ENCODE measurements at places on chromosomes 1 and 21.
A peak's percentile ranks its signal among the peaks of the same experiment; 100 is the strongest.

- DNase-seq = no peak
Measured at GRCh38 chr1:200034262-200034557, 6.7 kb downstream of the NR5A2 start.

DNA sequence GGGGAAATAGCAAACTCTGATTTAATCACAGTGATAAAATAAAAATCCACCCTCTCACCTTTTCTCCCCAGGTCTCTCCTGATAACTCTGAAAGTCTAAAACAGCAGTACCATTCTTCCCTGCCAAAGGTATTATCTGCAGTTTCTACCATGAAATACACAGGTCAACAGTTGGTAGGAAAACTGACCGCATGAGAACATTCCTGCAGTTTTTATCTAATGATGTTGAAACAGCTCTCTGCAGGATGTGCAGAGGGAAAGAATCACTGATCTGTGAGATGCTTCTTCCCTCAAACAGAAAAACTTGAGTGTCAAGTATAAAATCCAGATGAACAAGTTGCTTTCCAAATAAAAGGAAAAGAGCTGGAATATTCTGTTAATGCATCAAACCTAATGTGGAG, 39.1 kb downstream of the KCNJ6 start:
- no peak for DNase-seq

GRCh38 chr1:6424619-6425593, at the start of gene ESPN:
ESPN (plus strand) TSS chr1:6424776; CDS start chr1:6424956, 180 bp downstream.
- DNase-seq = no peak

- no peak for DNase-seq
Measured at GRCh38 chr1:24965571-24965930, 35.5 kb upstream of the RUNX3 start.

- DNase-seq = peak; percentile 85
Measured at GRCh38 chr1:44650159-44650831, 24.0 kb downstream of the TMEM53 start.

DNA sequence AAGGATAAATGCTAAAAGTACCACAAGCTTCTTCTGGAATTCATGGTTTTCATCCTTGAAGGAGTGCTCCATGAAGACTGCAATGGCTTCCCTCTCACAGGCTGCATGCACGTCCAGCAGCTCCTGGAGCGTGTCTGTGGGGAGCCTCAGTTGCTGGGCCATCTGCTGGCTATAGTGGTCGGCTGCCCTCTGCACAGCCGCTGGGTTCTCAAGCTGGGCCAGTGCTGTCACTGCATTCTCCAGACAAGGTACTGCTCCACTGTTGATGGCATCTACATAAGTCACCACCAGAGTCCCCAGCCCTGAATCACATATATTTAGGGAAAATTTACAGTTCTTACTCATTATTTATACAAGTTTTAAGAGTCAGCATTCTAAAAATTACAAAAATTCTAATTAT, 8.7 kb downstream of the GBP4 start:
- DNase-seq = no peak

DNA sequence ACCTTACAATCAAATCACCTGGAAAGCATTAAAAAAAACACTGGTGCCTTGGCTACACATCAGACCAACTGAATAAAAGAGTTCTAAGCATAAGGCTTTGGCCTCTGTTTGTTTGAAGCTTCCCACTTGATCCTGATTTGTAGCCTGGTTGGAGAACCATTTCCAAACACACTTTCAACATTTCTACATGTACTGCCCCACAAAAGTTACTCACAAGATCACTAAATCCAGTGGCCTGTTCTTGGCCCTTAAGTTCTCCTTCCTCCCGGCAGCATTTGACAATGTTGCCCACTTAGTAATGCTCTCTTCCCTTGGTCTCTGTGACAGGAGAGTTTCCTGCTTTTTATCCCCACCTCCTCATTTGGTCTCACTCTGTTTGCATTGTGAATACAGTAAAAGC, 11.8 kb downstream of the GAS5 start:
- DNase-seq = no peak

- no peak for DNase-seq
Measured at GRCh38 chr1:41387667-41388091, 26.4 kb downstream of the FOXO6 start.

All from right lobe of liver (tissue), 6 donors.